ENCODE measurements at places on chromosomes 1 and 21. TPM values are rescaled to one million over a fixed set of nuclear protein-coding genes. Genes with fewer than 3 reads are reported as not detected.

UBE4B gene
- total RNA-seq = 41.8 TPM

ZSCAN20 gene
- total RNA-seq = 5.8 TPM

EVA1B gene
- total RNA-seq = 12.4 TPM

PTPN7 gene
- 4.2 TPM for total RNA-seq

TNFAIP8L2 gene
- 0.34 TPM for total RNA-seq

TNFRSF4 gene
- 2.0 TPM for total RNA-seq

CFHR5 gene
- not detected for total RNA-seq

TRIM62 gene
- total RNA-seq = 16.1 TPM

EDARADD gene
- total RNA-seq = 50.4 TPM

FCGR1A gene
- 2.9 TPM for total RNA-seq
